ENCODE measurements at places on chromosomes 5 and 9.

DNA sequence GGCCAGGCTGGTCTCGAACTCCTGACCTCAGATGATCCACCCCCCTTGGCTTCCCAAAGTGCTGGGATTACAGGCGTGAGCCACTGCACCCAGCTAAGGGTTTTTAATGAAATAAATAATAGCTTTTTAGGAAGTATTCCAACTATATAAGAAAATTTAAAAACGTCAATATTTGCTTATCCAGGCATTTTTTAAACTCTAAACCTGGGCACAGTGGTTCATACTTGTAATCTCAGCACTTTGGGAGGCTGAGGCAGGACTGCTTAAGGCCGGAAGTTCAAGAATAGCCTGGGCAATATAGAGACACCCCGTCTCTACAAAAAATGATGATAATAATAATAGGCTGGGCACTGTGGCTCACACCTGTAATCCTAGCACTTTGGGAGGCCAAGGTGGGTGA is 14.2 kb downstream of the SKP1 start:
- DNase-seq: no peak

GRCh38 chr5:68033961-68034571 is 181.5 kb upstream of the PIK3R1 start:
- peak; percentile 74 for DNase-seq

DNA sequence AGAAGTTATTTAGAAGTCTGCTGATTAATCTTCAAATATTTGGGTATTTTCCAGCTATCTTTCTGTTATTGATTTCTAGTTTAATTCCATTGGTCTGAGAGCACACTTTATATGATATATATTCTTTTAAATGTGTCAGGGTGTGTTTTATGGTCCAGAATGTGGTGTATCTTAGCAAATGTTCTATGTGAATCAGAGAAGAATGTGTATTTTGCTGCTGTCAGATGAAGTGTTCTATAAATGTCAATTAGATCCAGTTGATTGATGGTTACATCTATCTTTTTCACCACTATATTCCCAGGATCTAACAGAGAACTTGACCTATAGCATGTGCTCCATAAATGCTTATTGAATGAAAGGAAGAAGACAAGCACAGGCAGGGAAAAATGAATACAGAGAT is 17.5 kb upstream of the ERAP1 start:
- DNase-seq: no peak

GRCh38 chr5:126633552-126633951 is 32.8 kb downstream of the PHAX start:
- DNase-seq: no peak

GRCh38 chr5:44022622-44023021 is 366.6 kb downstream of the FGF10 start:
- no peak for DNase-seq

GRCh38 chr5:132759114-132760048 is 12.2 kb downstream of the CCNI2 start:
- DNase-seq: no peak

GRCh38 chr9:93033531-93033930 is 25.0 kb upstream of the SUSD3 start:
- DNase-seq: no peak

DNA sequence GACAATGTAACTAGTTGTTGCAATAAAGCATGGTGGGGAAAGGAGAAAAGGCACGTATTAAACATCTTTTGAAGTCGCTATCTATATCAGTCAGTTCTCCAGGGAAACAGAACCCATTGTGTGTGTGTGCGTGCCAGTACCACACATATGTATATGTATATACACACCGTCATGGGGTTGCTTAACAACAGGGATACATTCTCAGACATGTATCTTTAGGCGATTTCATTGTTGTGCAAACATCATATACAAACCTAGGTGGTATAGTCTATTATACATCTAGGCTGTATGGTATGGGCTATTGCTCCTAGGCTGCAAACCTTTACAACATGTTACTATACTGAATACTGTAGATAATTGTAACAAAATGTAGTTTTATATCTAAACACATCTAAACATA is 2.3 kb downstream of the CDKN2B-AS1 start:
- DNase-seq: no peak

DNA sequence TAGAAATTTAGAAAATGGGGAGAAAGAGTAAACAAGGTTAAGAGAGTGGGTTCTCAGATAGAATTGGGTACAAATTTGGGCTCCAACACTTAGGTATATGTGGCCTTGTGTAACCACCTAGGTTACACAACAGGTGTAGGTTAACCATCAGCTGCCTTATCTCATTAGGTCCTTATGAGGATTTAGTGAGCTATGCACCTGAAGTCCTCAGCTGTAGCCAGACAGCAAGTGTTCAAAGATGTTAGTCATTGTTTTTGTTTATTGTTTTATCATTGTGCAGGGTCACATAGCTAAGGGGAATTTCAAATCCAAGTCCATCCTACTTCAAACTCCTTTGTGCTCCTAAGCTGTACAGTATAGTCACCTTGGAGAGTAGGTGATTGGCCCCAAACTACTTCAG is 970 bp upstream of the TRIM32 start:
- no peak for DNase-seq

DNA sequence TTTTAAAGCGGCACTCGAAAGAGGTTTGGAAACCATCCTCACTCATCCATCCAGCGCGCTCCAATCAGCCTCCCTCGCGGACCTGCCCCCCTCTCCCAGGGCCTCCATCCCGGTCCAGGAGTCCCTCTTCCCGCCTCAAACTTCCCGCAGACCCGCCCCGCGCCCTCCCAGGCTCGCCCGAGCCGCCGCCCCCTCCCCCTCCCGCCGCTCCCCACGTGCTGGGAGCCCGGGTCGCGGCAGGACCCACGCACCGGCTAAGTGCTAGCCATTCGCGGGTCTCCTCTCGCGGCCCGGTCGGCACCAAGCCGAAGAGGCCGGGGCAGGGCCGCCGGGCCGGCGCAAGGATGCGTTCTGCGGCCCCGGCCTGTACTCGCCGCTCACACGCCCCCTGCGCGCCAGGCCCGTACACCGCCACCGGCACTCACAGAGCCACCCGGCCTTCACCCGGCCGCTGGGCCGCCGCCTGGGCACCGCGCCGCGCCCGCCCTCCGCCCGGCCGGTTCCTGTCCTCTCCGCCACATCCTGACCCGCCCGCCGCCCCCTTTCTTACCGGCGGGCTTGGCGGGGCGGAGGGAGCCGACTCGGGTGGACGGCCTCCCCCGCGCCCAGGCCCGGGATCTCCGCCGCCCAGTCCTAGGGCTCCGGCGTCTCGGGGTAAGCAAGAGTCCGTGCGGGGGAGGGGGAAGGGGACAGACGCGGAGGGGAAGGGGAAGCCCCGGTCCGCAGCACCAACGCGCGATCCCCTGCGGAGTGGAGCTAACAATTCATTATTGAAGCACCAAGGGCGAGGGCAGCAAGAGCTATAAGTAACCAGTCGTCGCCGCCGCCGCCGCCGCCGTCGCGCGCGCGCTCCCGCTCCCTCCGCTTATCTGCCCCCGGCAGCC is 576 bp downstream of the CHD1 start:
- peak; percentile 45 for DNase-seq

DNA sequence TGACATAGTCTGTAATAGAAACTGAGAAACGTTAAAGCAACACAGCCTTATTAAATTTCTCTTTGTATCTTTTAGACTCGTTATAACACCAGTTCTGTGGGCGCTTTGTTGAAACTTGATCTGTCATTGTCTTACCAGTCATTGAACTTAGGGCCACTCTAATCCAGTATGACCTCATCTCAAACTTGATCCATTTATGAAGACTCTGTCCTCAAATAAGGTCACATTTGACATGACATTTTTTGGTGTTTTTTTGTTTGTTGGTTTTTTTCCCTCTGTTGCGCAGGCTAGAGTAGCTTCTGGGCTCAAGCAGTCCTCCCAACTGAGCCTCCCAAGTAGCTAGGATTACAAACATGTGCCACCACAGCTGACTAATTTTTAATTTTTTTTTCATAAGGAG is 5.9 kb downstream of the APC start:
- no peak for DNase-seq
